ENCODE measurements at places on chromosomes 1 and 21.

DNA sequence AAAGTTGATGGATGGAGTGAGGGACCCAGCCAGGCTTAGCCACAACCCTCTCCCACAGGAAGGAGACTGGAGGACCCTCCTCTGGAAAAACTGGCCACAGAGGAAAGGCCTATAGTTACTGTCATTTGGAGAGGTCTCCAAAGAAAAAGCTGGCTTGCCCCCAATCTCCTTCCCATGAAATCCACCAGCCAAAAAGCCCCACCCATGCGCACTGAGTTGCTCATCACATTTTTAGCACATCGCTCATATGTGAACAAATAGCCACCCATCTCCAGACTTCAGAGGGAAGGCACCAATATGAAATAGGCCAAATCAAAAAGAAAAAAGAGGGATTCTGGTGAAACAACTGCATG is 36.9 kb upstream of the QSOX1 start:
- DNase-seq = no peak

DNA sequence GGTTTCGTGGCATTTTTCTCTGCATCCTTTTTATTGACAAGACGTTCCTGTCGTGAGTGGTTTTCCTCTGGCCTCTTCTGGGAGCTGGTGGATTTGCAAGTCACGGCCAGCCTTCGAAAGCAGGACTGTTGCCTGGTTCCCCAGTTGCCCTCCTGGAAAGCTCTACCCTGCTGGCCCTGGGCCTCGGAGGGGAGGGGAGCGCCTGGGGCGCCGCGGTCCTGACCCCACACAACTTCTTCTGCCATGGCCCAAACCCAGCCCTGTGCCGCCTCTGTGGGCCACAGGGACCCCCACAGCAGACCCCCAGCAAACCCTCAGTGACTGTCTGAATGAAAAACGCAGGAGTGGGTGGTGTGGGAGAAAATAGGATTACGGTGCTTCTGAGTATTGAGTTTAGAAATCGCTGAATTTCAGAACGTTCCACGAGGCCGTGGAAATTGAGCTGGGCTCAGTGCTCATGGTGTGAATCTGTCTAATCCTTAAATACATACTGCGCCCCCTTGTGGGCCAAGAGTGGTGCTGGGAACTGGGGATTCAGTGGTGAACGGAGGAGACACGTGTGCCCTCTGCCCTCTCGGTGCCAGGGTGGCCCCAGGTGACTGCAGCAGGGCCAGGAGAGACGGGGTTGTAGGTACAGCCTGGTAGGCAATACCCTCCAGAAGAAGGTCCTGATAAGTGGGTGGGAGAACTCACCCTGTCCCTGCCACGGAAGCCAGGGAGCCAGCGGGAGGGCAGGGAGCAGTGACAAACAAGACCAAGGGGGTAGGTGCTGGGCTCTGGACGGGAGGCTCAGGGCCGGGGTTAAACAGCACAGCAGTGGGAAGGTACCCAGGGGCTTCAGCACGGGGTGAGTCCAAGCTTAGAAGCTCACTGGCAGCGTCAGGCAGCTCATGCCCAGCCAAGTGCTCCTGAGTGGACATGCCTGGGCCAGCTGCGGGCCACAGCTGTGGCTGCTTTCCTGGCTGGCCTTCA is 101.2 kb upstream of the COL6A1 start:
- no peak for DNase-seq

GRCh38 chr1:47972864-47973432 is 24.2 kb downstream of the TRABD2B start:
- no peak for DNase-seq

GRCh38 chr1:27726173-27727044 is 648 bp downstream of the FAM76A start:
- DNase-seq = no peak

Data from left hindlimb (tissue), 1 donor.